ENCODE measurements at places on chromosomes 16 and 17. TPM values are rescaled to one million over a fixed set of nuclear protein-coding genes. Genes with fewer than 3 reads are reported as not detected.
A peak's percentile ranks its signal among the peaks of the same experiment; 100 is the strongest.

The TMED6 gene
- total RNA-seq, result not detected

GRCh38 chr17:40089077-40089895, 11.1 kb downstream of the NR1D1 start:
- DNase-seq, result no peak

DNA sequence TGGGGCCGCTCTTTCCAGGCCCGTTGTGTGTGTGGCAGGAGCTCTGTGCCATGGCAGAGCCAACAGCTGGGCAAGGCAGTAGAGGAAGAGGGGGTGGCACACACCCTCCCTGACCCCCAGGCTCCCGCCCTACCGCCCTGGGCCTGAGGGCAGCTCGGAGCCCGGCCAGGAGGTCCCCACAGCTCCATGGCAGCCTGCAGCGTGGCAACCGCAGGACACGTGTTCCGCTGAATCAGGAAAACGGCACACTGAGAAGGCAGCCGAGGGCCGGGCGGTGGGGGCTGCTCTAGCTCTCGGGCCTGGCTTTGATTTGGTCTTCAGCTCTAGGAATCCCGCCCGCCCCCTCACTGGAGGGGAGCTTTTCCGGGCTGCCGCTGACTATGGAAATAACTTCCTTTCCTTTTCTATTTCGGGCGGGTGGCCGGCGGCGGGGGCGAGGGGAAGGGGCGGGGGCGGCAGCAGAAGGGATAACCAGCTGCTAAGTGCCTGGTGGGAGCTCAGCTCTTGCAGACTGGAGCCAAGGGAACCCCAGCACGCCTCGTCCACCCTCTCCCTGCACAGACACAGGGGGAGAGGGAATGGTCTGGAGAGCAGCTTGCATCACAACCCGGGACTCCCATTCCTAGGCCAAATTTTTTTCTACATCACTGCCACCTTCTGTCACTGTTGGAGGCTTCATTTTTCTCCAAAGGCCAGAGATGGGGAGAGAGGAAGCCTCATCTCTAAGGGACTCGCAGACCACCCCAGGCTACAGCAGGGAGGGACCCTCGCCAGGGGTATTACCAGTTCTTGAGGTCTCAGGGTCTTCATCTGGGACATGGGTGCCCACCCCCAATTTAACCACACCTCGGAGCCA, 24.8 kb upstream of the MRPS23 start:
- no peak for DNase-seq

- DNase-seq, result peak; percentile 53
These were observed 31.7 kb upstream of the DHX40 start for GRCh38 chr17:59533694-59534093.

DNA sequence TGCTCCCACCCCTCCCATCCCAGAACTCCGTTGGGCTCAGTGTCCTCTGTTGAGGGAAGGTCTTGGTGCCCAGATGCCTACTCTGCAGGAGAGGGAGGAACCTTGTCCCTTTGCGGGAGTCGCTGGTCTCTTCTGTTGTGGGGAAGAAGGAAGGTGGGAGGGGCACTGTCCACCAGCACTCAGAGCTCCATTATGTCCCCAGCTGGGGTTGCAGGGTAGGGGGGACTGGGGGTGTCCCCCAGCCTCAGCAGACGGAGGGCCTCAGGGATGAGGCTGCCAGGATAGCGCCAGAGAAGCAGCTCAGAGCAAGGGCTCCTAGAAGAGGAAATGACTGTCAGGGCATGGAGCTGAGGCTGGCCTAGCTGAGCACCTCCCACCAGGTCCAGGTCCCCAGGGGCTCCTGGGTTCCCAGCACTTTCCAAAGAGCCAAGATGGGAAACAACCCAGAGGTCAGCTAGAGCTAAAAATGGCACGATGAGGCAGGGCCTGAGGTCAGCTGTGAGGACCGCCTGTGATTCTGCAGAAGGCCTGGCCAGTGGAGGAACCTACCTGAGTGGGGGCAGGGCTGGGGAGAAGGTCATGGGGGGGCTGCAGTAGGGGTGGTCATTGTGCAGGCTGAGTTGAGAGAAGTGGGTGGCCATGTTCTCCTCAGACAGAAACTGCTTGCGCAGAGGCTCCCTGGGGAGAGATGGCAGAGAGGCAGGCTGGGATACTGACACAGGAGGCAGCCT, 893 bp downstream of the HCFC1R1 start:
- no peak for DNase-seq

DNA sequence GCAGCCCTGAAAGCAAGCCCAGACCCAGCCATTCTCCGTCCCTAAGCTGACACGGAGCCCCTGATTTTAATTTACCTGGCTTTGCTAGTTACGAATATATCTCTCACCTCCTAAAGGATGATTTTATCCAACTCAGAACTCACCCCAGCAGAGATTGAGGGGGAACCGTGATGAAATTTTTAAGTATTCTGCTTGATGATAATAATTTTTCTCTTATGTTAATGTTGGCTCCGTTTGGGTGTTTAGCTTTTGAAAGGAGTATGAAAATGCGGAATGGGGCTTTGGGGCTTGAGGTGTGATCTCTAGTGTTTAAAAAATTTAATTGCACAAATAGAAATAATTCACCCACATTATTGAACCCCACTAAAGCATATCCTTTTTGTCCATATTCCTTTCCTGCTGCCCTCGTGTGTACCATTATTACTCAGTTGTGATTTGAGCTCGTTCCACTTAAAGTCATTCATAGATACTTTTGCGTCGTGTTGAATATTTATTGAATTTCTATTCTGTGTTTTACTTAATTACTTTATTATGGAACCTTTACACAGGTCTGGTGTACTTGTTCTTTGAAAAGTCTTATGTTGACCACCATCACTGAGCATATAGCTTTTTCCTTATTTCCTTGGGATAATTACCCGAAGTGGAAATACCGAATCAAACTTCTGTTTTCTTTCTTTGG, 775 bp downstream of the PRPSAP2 start:
- no peak for DNase-seq

- DNase-seq, result no peak
These were observed 56.3 kb upstream of the IL34 start for GRCh38 chr16:70589998-70590471.

- no peak for DNase-seq
These were observed 16.2 kb upstream of the STAT3 start for GRCh38 chr17:42404326-42405055.

GRCh38 chr17:42629411-42630009, 20.0 kb downstream of the TUBG1 start:
- DNase-seq, result no peak

DNA sequence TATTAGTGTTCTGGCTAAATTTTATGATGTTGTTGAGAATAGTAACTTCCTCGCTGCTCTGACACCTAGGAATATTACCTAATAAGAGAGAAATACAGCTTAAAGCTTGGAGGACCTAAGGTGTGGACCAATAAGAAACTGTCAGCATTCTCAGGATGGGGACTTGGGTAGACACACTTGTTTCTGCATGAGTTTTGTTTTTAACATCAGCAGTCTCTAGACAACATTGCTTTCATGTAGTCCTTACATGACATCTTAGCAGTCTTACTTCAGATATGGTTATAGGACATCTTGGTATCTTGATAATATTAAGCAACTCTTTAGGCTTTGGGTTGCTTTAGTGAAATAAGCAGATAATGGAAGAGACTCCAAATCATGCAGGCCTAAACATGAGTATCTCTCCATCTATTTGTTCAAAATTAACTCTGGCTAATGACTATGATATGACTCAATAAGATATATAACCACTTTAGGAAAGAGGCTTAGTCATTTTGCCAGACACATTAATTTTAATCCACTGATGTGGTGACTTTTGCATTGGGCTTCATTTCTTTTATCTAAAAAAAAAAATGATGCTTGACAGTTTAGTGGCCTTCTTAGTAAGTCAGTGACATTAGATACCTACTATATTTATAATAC, 84.5 kb downstream of the WNT3 start:
- DNase-seq, result no peak

- peak; percentile 85 for DNase-seq
These were observed 28.0 kb downstream of the IL21R start for GRCh38 chr16:27429981-27430441.

The SOCS1 gene
- 3.8 TPM for total RNA-seq

GRCh38 chr16:81706327-81707295, 72.5 kb upstream of the PLCG2 start:
- DNase-seq, result no peak

The SSTR5 gene
- not detected for total RNA-seq

- no peak for DNase-seq
These were observed 53.6 kb upstream of the ICAM2 start for GRCh38 chr17:64073771-64074703.

The NXN gene
- 49.0 TPM for total RNA-seq

- no peak for DNase-seq
These were observed 62.0 kb upstream of the TEKT3 start for GRCh38 chr17:15403276-15403939.

The OTOA gene
- total RNA-seq, result 0.33 TPM

- DNase-seq, result no peak
These were observed 1.1 kb upstream of the ALOX12 start for GRCh38 chr17:6994666-6995256.

The CA4 gene
- total RNA-seq, result 2.1 TPM

The RRAD gene
- 36.4 TPM for total RNA-seq

GRCh38 chr17:79793924-79794304, 3.0 kb downstream of the CBX8 start:
- no peak for DNase-seq

DNA sequence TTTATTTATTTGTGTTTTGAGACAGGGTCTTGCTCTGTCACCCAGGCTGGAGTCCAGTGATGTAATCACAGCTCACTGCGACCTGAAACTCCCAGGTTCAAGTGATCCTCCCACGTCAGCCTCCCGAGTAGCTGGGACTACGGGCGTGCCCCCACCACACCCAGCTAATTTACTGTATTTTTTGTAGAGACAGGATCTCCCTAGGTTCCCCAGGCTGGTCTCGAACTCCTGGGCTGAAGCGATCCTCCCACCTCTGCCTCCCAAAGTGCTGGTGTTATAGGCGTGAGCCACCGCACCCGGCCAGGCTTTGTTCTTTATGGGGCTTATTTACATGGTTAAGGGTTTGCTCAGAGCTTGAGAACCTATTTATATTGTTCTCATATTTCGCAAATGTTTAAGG, 5.8 kb upstream of the MEIOB start:
- DNase-seq, result no peak

The GRB2 gene
- total RNA-seq, result 140 TPM

The GRIN2C gene
- 2.5 TPM for total RNA-seq

The C1QTNF8 gene
- total RNA-seq, result not detected

GRCh38 chr16:81937305-81938038, 73.8 kb downstream of the SDR42E1 start:
- no peak for DNase-seq

DNA sequence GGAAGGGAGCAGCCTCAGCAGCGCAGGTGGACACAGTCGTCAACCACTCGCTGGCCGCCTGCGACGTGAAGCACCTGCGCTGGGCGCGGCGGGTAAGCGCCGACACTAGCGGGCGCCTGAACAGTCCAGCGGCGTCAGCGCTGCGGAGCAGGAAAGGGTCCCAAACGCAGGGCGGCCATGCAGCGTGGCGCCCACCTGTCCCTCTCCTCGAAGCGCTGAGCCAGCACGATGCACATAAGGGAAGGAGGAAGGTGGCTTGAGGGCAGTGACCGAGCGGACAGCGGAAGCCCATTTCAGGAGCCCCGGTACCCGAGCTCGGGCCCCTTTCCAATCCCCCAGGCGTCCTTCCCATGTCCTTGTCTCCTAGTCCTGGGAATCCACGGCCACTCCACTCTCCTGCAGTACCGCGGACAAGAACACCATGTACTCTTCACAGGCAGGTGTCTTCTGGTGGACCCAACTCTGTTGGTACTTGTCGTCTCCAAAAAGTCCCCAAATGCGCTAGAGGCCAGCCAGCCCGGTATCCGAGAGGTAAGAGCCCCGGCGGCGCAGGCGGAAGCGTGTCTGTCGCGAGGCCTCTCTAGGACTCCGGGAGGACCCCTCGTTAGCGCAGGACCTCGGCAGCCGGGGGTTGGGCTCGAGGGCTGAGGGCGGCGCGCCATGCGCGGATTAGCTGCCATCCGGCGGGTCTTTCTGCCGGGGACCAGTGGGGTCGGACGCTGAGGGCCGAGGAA, 14.4 kb downstream of the ZNF232 start:
- no peak for DNase-seq

The CCL16 gene
- total RNA-seq, result not detected

DNA sequence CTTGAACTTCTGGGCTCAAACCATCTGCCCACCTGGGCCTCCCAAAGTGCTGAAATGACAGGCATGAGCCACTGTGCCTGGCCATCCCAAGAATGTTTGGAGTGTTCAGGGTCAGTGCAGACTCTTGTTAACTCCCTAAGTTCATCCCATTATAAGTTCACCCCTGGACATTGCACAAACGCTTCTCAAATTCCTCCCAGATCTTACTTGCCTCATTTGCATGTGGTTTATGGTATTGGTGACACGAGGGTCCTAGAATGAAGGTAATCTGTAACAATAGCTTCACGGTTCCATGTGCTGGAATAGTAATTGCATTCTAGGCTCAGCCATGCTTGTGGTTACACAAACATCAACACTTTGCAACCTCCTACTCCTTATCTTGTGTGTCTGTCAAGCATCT, 5.0 kb upstream of the CCDC42 start:
- DNase-seq, result no peak

DNA sequence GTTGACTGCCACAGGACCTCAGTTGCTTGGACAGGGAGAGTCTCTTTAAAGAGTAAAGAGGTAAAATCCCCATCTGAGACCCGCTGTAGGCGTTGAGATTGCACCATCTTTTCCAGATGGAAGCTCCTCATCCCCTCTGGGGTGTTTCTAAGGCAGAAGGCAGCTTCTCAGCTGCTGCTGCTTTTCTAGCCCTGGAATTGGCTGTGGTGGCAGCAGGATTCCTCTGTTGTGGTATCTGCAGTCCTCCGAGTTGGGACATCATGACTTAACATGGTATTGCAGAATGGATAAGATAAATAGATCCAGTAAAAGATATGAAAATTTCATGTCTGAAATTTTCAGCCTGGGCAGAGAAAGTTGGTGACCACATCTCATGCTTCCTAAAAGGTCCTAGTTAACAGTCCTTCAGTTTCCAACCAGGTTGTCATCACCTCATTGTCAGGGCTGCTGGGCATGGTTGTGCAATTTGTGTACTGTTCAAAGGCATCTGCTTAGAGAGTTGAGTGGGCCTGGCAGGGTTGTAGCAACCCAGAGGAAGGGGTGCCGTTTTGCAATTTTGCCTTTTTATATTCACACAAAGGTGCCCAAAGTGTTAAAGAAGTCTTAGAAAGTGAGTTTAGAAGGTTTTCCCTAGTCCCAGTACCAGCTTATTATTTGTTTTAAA, 150.4 kb downstream of the SPECC1 start:
- DNase-seq, result no peak

GRCh38 chr17:45914047-45914717, 19.8 kb downstream of the MAPT start:
- no peak for DNase-seq

DNA sequence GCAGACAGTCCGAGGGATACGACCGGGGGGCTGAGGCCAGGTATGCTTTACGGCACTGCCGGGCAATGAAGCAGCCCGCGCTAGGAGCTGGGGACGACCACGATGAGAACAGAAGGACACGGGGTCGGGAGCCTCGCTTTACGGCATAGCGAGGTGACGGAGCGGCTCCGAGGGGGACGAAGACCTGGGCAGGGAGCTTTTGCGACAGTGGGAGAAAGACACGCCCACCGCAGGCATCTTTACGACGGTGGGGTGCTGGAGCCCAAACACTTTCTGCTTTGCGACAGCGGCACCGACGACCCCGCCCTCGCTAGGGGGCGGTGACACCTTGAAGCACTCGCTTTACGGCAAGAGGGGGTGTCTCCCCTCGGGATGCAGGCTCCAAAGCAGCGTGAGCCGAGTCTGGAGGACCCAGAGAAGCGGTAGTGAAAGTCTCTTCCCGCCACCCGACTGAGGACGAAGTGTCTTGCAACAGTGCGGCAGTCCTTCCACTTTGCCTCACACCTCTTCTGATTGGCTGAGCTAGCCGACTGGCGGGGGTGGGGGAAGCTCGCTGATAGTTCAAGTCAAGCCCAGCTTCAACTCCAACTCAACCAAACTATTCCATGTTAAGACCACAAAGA, 350 bp upstream of the NEURL4 start:
- DNase-seq, result peak; percentile 99

- DNase-seq, result no peak
These were observed 52.9 kb downstream of the ANKRD11 start for GRCh38 chr16:89437251-89437987.

Measured in esophagus muscularis mucosa (tissue), 4 donors.